Amniotic epithelial cell (primary cell): ENCODE measurements at places on chromosomes 1 and 21.

DNA sequence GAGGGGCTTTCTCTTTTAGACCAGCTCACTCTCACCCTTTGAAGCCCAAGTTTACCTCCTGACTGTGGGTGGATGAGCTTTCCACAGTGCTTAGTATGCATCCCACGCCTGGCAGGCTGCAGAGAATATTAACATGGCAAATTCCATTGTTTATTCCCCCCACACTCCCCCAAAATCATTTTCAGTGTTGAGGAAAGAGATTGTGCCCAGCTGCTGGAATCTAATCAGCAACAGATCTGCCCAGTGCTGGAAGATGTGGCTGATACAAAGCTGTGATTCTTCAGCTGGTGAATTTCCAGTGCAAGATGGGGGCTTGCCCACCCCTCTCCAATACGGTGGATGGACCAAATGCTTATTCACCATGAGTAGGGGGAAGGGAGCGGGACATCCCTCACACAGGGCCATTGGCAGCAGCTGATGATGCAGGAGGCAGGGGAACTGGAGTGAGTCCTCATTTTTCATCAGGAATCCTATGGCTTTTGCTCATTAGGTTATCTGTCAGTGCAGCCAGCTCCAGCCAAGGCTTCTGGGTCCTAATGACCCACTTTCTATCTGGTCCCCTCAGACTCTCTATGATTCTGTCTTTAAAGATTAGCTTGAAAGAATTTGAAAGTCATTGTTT, 39.7 kb upstream of the KCNA3 start:
- no peak for DNase-seq

GRCh38 chr1:162297208-162297607, 79.4 kb downstream of the SPATA46 start:
- DNase-seq: no peak

DNA sequence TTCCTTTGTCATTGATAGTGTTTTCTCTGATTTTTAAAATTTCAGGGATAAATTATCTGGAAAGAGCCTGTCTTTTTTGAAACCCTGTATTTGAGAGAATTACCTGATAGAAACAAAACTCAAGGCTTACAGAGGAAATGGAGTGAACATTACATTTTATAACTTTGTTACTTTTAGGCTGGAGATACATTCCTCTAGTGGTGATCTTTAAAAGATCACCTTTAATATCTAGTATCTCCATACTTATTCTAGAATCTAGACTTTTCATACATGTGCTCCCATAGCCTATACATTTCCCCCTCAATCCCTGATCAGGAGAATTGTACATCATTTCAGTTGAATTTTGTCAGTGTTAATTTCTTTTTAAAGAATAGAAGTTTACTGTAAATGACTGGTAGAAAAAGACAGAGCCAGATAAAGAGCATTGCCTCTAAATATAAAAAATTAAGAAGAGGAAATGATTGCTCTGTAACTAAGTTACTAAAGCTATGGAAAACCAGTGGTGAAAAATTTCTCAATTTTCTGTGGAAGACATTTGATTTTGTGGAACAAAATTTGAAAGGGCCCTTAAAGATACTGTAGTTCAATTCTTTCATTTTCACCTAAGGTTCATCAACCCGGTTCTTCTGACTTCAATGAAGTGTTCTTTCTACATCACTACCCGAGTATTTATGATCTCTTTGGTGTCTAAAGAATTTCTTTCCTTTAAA, 33.7 kb downstream of the RASAL2 start:
- DNase-seq: no peak

DNA sequence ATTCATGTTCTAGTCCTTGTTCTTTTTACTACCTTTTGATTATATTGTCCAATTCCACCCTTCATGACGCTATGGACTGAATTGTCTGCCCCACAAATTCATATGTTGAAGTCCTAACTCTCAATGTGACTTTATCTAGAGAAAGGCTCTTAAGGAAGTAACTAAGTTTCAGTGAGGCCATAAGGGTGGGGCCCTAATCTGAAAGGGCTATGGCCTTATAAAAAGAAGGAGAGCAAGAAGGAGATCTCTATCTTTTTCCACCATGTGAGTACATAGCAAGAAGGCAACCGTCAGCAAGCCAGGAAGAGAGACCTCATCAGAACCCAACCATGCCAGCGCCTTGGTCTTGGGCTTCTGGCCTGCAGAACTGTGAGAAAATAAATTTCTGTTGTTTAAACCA, 95.9 kb downstream of the HIVEP3 start:
- DNase-seq: no peak

GRCh38 chr1:156246241-156246780, 1.5 kb downstream of the PAQR6 start:
- DNase-seq: no peak

- DNase-seq: no peak
Measured at GRCh38 chr1:215394084-215394991, 172.8 kb upstream of the KCTD3 start.

GRCh38 chr1:240385985-240386978, 225.7 kb downstream of the GREM2 start:
- peak; percentile 93 for DNase-seq

- DNase-seq: no peak
Measured at GRCh38 chr1:166089804-166090203, 77.0 kb downstream of the FAM78B start.

DNA sequence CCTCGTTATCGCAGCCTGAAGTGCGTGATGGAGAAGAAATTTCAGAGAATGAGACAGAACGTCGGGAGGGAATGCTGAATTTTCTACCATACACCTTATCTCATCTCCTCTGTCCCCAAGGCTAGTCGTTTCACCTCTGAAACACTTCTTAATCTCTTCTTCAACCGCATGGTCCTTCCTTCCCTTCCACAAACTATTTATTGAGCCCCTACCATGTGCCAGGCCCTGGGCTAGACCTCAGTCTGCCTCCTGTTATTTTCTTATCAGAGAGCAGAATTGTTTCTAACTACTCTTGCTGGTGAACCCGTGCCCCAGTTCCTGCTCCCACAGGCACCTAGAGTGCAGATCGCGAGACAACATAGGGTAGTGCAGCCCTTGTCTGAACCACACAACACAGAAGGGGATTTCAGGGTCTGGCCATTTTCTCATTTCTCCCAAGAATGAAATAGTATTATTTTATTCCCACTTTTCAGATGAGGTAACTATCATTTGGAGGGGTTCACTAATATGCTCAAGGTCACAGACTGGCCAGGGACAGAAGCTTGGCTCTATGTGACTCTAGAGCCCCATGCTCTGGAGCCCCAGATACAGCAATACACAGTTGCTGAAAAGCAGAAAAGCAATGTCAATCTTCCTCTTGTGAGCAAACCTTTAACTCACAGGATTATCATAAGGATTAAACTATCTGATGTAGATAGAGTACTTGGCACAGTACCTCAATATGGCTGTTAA, 598 bp upstream of the ADIPOR1 start:
- no peak for DNase-seq

DNA sequence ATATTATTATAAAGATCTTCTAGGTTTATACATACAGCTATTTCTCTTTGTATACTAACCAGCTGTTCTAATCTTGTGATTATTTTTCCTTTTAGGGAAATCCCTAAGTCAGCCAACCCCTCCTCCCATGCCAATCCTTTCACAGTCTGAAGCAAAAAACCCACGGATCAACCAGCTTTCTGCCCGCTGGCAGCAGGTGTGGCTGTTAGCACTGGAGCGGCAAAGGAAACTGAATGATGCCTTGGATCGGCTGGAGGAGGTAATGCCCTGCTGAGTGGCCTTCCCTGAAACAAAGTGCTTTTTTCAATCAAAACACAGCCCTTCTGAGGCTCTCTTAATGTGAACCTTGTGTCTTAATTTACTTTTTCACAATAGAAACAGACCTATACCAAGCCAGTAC, 32.4 kb upstream of the BMP8A start:
- DNase-seq: no peak

- no peak for DNase-seq
Measured at GRCh38 chr21:38377165-38378088, 120.6 kb downstream of the KCNJ15 start.

DNA sequence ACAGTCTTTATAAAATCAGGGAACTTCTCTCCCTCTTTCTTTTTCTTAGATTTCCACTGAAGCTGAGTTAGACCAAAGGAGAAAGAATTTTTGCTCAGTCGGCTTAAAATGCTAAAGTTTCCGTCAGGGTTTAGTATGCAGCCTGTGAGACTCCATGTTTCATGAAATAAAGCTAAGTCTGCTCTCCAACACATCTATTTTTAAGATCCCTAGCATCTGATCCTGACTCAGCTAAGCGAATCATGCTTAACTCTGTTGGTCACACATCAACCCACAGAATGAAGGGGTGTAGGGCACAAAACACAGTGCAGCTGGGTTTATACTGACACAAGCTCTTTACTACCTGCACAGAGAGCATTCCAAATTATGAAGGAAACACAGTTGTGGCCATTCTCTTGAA, 102.4 kb upstream of the ZNF281 start:
- DNase-seq: peak; percentile 85

- no peak for DNase-seq
Measured at GRCh38 chr21:29384683-29385359, 86.1 kb downstream of the BACH1 start.

DNA sequence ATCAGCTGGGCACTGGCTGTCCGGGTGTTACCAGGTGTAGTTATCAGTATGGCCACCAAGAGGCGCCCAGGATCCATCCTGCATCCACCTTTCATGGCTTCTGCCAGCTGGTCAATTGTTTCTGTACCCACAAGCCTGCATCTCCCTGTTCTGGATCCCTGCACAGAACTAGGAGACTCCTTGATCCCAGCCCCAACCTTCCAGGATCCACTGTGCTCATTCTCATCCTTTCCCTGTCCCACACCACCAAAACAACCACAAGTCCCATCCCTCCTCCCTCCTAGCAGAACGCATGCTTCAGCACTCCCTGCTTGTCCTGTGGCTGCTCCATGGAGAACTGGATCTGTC, 27.2 kb upstream of the FOXE3 start:
- DNase-seq: peak; percentile 45

DNA sequence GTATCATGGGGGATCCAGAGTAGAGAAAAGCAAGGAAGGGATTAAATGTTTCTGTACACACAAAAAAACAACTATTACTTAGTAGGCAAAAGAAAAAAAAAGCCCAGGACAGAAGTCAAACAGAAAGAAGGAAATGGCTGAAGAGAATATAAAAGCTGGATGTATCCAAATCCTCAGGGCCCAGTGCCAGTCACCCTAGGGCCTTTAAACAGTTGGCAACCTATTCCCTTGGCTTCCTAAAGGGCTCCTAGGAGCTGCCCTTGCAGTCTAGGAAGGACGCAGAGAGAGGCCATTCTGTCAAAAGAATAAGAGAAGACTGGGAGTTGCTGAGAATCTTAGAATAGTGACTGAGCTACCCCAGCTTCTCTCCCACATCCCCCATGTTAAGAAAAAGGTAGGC, 5.0 kb downstream of the B4GALT3 start:
- no peak for DNase-seq

DNA sequence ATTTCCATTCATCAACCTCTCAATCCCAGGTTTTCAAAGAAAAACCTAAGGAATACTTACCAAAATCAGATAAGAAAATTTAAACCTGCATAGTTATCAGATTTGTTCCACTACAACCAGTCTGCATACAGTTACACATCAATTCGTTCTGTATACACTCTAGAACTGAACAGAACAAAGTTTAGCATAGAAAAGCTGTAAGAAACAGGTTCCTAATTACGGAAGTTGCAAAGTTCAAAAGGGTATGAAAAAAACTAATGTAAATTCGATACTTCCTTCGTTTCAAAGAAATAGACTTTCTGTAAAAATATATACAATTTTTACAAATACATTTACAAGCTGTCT, 3.1 kb downstream of the MCL1 start:
- DNase-seq: no peak

DNA sequence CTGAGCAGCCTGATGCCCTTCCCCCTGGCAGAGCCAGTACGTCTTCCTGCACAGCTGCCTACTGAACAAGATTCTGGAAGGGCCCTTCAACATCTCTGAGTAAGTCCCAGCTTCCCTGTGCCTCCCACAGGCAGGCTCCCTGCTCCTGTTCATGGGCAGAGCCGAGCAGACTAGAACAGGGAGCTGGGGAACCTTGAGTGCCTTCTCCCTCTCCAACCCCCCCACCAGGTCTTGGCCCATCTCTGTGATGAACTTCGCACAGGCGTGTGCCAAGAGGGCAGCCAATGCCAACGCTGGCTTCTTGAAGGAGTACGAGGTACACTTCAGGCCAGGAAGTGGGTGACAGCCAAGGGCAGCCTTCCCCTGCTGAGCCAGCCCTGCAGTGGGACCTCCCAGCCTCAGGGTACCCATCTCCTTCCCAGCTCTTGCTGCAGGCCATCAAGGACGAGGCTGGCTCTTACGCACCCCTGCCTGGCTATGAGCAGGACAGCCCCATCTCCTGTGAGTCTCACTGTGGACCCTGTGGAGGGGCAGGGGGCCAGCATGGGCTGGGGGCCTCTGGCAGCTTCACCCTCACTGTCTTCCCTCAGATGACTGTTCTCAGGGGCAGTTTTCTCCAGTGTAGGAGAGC, 6.4 kb upstream of the LGR6 start:
- no peak for DNase-seq

DNA sequence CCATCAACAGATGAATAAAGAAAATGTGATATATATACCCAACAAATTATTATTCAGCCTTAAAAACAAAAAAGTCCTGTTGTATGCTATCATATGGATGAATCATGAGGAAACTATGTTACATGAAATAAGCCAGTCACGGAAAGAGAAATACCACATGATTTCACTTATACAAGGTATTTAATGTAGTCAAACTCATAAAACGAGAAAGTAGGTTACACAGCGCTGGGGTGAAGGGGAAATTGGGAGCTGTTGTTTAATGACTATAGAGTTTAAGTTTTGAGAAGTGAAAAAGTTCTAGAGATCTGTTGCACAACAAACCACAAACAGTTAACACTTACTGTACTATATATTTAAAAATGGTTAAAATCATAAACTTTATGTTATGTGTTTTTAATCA, 58.5 kb downstream of the SLC25A24 start:
- peak; percentile 63 for DNase-seq

DNA sequence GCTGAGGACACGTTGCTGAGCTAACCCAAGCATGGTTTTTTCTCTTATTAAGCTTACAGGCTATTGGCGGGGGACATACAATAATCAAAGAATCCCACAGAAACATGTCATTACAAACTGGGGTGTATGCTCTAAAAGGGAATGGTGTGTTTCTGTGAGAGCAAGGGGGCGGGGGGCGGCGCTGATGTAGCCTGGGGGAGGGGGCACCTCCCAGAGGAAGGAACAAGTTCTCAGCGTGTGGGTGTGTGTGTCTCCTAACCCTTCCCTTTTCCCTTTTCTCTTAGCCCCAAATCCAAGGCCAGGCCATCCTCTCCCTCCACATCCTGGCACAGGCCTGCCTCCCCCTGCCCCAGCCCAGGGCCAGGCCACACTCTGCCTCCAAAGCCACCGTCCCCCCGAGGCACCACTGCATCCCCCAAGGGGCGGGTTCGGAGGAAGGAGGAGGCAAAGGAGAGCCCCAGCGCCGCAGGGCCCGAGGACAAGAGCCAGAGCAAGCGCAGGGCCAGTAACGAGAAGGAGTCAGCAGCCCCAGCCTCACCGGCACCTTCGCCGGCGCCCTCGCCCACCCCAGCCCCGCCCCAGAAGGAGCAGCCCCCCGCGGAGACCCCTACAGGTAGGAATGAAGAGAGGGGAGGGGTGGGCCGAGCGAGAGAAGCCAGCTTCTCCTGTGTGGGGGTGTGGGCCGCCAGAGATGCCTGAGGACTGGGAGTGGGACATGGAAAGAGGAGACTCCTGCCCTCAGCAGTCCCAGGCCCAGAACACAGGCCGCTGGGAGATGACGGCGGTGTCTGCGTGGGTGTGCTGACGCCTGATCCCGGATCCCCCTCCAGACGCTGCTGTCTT, 21.9 kb downstream of the MAP7D1 start:
- no peak for DNase-seq
